ENCODE measurements at places on chromosomes 5 and 9.

GRCh38 chr5:150510460-150511263 is 2.7 kb downstream of the NDST1 start:
- DNase-seq = no peak

DNA sequence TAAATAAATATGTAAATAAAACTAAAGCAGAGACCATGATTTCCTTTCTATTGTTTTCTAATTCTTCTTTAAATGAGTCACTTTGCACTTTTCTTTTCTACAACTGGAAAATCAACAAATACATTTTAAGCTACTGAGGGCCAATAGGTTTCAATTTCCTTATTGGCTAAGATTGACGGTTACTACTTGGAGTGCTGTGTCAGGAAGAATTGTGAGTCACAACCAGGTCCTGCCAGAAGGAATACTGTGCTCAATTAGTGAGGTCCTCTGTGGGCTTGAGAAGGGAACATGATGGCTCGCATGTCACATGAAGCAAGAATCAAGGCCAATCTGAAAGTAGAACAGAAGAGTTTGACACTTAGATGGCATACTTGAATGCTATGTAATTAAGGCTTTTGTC is 110.8 kb downstream of the HMHB1 start:
- DNase-seq = peak; percentile 16

- DNase-seq = no peak
Measured at GRCh38 chr9:123943671-123944070, 13.7 kb upstream of the DENND1A start.

- no peak for DNase-seq
Measured at GRCh38 chr9:69249337-69249736, 75.3 kb downstream of the TJP2 start.

- DNase-seq = no peak
Measured at GRCh38 chr5:89972901-89973300, 436.7 kb downstream of the CETN3 start.

DNA sequence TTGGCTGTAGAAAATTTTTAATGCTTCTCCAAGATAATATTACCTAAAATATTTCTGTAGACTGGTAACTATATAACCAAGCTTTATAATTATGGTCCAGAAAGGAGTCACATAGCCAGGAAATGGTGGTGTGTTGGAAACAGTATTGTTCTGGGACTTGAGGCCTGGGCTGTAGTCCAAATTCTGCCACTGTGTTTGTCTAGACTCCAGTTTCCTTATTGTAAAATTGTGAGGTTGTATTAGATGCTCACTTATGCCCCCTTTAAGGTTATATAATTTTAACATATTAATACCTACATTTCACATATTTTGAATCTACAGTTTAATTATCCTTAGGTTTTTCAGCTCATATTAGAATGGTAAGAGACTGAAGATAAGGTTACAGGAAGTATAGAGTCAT is 42.4 kb downstream of the STX17 start:
- DNase-seq = no peak

GRCh38 chr5:139631520-139632165 is 16.5 kb upstream of the CXXC5 start:
- no peak for DNase-seq

All from kidney epithelial cell (primary cell).